ENCODE measurements at places on chromosomes 3 and 15. TPM values are rescaled to one million over a fixed set of nuclear protein-coding genes. Genes with fewer than 3 reads are reported as not detected.

GRCh38 chr3:28682121-28682520, 333.5 kb upstream of the AZI2 start:
- no peak for DNase-seq

TP63 gene
- total RNA-seq = not detected

DNA sequence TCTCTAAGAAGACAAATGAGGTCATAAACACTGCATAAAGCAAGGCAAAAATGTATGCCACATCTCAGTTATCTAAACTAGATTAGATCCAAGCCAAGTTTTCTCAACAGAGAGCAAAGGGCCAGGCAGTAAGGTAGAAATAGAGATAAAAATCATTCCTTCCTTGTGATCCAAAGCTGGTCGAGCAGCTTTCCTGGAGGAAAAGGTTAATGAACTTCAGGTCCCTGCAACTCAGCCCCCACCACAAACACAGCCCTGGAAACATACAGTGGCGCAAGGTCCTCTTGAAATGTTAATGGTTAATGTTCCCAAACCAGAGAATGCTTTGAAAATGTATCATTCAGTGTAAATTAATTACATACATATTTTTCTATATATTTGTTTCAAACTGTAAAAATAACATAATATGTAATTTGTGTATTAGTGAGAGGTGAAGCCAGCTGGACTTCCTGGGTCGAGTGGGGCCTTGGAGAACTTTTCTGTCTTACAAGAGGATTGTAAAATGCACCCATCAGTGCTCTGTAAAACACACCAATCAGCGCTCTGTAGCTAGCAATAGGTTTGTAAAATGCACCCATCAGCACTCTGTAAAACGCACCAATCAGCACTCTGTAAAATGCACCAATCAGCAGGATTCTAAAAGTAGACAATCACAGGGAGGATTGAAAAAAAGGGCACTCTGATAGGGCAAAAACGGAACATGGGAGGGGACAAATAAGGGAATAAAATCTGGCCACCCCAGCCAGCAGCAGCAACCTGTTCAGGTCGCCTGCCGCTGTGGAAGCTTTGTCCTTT, 17.1 kb downstream of the LYSMD2 start:
- no peak for DNase-seq

- DNase-seq = no peak
Measured at GRCh38 chr15:63818629-63819028, 15.1 kb downstream of the HERC1 start.

DNA sequence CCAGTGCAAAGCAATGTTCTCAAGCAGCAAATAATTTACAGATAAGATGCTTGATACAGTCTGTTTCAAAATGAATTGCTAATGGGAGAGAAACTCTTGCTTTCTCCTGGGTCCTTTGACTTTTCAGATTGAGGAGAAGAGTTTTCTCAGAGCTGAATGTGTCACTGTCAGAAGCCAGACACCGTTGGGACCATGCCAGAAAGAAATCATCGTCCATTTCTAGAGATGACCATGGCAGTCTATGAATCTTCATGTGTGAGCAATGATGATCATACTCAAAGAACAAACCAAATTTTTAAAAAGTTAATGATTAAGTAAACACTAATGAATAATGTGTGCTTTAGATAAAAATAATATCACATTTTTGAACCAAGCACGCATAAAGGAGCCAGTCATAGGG, 77.6 kb downstream of the ZNF385D start:
- DNase-seq = no peak

All from sigmoid colon (tissue), 7 donors.